ENCODE measurements at places on chromosomes 5 and 9.

- DNase-seq = no peak
Measured at GRCh38 chr5:64489857-64490256, 16.0 kb upstream of the RGS7BP start.

DNA sequence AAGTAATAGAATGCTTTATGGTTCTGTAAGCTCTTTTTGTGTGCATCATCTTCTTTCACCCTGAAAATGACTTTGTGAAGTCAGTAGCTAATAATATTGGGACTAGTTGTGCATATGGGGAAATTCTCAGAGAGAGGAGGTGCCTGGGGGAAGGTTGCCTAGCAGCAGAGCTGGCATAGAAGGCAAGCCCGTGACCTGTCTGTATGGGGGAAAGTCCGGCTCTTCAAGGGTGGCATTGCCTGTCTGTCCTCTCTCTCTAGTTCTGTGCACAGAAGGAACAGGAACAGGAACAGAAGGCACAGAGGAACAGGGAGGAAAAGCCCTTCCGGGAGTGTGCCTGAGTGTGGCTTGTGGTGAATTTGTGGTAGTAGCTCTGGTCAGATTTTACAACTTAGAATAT, 33.1 kb downstream of the SH3GL2 start:
- no peak for DNase-seq

DNA sequence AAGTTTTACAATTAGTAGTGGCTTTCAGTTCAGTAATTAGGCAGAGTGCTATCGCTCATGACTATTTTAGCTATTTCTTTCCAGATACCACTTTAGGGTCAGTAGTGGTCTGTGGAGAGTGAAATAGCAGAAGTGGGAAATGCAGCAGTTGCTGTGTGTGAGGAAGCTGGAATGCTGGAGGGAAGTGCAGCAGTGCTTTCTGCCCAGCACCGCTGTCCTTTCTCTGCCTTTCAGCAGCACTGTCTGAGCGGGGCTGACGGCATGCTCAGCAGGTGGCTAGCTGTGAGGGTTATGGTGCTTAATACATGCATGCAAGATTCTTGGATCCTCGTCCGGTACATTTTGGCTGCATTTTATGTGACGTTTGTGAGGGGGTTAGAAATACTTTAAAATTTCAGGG, 213.9 kb downstream of the PBX3 start:
- DNase-seq = no peak

GRCh38 chr9:123373946-123374345, 17.9 kb downstream of the CRB2 start:
- DNase-seq = no peak

DNA sequence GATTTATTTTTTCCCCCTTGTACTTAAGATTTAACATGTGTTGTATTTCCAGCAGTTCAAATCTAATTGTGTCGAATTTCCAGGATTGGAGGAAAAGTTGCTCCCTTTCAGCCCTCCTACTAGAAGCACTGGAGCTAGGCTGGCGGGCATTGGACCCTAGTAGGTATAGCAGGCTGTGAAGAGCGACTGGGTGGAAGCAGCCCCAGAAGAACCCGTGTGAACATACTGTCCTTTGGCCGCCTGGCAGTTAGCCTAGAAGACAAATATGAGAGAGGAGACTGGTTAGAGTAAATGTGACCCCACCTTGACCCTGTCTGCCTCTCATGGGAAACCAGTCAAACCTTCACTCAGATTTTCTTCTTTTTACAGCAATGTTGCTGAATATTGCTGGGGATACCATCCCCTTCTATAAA, 13.9 kb downstream of the ALDOB start:
- no peak for DNase-seq

DNA sequence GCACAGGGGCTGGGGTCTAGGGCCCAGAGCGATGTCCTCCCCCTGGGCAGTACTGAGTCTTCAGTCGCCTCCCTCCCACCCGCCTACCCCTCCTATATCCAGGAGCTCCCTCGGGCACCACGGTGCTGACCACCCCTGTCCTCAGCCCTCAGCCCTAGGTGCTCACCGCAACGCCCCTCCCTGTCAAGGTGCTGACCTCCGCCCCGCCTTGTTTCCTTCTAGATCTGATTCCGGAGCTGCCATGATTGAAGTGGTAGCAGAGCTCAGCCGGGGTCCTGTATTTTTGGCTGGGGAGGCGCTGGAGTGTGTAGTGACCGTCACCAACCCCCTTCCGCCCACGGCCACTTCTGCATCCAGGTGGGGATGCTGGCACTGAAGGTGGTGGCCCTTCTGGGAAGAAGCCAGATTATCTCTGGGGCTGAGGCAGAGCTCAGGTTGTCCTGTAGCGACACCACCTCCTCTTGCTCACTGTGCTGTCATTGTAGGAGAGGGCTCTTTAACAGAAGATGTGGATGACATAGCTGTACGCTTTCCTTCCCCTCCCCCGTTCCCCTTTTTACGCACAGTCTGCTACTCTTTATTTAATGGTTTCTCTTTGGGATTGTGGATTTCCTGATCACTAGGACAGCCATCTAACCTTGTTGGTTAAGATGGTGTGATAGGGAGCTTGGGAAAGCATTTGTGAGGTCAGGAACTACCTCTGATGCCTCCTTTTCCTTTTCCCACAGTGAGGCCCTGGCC, 598 bp downstream of the RGP1 start:
- DNase-seq = peak; percentile 59

- DNase-seq = no peak
Measured at GRCh38 chr5:118295045-118295444, 693.3 kb downstream of the DTWD2 start.

- DNase-seq = no peak
Measured at GRCh38 chr9:124339603-124340146, 75.6 kb downstream of the PSMB7 start.
